Sigmoid colon (tissue), 7 donors: ENCODE measurements at places on chromosomes 11 and 22. TPM values are rescaled to one million over a fixed set of nuclear protein-coding genes. Genes with fewer than 3 reads are reported as not detected.

Gene USP2
- 1.9 TPM for total RNA-seq

DNA sequence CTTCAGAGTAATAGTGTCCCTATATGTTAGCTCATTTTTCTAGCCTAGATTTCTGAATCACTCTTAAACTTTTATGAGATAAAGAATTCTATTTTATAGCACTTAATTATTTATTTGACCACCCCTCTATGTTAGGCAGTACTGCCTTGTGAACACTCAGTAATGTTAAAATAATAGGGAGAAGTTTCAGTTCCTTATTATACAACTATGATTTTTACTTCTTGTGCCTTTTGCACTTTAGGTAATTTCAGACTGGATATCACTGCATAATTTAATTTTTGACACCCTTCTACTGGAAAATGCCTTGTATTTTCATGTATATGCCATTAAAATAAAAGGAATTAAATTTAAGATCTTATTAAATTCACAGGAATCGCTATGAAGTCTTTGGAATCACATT, 3.1 kb downstream of the BCO2 start:
- DNase-seq, result no peak

- DNase-seq, result no peak
Measured at GRCh38 chr11:96317985-96318384, 25.0 kb downstream of the MAML2 start.

DNA sequence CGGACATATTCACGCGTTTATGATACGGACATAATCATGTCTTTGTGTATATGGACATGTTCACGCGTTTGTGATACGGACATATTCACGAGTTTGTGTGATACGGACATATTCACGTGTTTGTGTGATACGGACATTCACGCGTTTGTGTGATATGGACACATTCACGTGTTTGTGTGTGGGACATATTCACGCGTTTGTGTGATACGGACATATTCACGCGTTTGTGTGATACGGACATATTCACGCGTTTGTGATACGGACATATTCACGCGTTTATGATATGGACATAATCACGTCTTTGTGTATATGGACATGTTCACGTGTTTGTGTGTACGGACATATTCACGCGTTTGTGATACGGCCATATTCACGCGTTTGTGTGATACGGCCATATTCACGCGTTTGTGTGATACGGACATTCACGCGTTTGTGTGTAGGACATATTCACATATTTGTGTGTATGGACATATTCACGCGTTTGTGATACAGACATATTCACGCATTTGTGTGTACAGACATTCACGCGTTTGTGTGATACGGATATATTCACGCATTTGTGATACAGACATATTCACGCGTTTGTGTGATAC, 24.9 kb downstream of the PTDSS2 start:
- DNase-seq, result no peak

Gene OR4C46
- not detected for total RNA-seq

DNA sequence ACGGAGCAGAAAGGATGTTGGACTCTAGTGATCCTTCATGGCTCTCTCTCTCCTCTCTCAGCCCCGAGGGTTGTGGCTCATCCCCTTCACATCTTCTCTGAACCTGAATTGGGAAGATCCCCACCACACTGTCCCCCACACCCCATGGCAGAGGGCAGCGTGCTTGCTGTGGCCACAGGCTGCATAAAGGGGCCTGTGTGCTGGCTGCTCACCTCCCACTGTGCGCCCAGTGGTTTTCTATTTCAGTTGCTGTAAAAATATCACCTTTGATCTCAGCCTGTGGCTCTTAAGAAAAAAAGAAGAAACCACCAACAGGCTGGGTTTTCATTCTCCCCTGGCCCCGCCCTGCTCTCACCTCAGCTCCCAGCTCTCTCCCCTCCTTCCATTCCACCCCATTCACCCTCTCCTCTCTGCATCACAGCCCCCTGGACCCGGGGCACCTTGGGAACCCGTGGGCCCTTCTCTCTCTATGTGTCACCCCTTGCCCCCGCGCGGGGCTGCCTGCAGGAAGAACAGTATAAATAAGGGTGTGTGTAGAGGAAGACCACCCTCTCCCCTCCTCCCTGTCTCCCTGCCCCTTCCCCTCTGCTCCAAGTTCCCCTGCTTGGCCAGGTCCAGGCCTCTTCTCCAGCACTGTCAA, 25.8 kb upstream of the WNT11 start:
- no peak for DNase-seq

DNA sequence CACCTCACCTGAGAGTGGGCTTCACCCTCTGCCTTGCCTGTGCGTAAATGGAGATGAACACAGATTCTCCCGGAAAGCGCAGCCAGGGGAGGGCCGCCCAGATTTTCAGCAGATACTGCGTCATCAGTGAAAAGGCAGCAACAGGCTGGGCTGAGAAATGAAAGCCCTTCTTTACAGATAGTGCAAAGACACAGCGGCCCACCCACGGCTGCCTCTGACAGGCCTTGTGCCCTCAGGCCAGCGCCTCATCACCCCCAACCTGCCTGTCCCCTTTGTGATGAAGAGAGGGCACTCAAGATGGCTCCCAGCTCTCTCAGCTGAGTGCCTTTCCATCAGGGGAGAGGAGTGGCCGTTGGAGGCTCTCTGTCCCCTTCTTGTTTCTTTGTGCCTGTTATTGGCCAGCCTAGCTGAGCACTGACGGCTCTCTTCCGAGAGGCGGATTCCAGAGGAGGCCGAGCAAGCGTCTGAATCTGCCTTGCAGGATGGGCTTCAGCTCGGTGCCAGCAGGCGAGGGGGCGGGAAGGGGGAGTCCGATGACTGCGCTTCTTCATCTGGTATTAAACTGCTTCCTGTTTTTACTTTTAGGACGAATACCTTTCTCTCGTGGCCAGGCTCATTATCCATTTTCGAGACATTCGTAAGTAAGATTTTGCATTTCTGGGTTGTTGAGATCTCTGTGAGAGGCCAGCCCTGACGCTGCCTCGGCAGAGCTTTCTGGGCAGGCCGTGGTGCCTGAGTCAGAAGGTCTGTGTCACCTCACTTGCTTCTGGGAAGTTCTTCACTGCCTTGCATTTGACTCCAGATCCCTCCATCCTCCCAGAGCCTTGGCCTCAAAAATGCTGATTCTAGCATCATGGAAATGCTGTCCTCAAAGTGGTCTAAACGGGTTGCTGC, 43.7 kb downstream of the MED15 start:
- DNase-seq, result peak; percentile 83

DNA sequence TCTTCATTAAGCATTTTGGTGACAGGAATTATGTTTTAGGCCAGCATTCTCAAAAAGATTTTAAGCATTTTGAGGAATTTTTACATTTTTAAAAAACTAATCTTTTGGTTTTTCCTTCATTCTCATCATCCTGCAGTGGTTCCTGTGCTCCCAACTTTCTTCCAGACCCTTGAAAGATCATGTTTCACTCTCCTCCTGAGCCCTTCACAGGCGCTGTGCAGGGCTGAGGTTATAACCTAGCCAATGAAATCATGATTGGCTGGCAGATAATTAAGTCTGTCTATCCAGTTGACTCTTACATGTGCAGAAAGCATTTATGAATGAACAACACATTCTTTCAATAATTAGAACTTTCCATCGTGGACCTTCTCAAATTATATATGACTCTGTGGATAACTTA, 226.3 kb downstream of the DDX10 start:
- DNase-seq, result no peak

DNA sequence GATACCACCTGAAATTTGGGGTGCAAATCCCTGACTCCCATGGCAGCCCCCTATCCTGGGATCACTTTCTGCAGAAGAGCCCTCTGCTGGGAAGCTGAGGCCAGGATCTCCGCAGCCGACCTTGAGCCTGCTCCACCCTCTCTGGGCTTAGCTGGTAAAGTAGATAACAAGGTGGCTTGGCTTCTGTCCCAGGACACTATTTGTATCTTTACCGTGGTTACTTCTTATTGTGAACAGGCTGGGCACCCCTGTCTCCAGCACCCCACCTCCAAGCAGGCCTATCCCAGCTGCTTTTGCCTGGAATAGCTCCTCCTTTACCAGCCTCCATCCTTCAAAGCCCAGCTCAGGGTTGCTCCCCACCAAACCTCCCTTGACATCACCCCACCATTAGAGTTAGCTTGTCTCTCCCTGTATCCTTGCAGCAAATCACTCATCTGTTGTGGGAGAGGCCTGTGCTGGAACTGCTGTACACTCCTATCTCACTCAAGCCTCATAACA, 35.2 kb upstream of the P2RY2 start:
- DNase-seq, result peak; percentile 41

- DNase-seq, result no peak
Measured at GRCh38 chr11:84865791-84866535, 761.2 kb downstream of the DLG2 start.

- no peak for DNase-seq
Measured at GRCh38 chr11:76083563-76084451, 122.5 kb downstream of the WNT11 start.

GRCh38 chr11:1920128-1920908, 815 bp downstream of the TNNT3 start:
- no peak for DNase-seq

GRCh38 chr11:121159741-121160140, 58.7 kb downstream of the TECTA start:
- DNase-seq, result no peak

DNA sequence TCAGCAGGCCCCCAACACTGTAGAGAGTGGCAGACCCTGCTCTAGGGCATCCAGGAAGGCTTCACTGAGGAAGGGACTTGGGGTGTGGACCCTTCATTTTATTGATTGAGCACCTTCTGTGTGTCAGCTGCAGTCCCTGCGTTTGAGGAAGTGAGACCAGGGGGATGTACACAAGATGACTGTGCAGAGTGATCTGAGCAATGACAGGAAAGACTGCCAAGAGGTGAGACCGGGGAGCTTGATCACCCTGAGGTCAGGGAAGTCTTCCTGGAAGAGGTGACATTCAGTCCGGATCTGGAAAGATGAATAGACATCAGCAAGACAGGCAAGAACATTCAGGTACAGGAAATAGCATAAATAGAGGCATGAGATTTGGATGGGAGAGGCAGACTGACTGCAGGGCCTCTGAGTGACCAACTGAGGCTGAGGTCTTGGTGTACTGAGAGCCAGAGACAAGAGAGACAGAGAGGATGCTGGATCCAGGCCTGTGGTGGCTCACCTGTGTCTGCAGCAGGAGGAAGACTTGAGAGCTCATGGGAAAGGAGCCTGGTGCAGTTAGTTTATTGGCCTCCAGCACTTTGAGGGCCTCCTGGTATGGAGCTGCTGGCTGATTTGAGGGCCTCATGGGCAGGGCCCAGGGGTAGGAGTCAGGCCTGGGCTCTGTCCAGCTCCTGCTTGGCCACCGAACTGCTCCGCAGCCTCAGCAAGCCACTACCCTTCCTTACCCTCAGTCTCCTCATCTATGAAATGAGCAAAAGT, 5.2 kb downstream of the DGAT2 start:
- DNase-seq, result peak; percentile 33

- no peak for DNase-seq
Measured at GRCh38 chr22:46068181-46068592, 82.1 kb upstream of the PPARA start.

GRCh38 chr22:44448271-44448830, 49.7 kb downstream of the RTL6 start:
- peak; percentile 91 for DNase-seq

Gene SLN
- total RNA-seq, result not detected

DNA sequence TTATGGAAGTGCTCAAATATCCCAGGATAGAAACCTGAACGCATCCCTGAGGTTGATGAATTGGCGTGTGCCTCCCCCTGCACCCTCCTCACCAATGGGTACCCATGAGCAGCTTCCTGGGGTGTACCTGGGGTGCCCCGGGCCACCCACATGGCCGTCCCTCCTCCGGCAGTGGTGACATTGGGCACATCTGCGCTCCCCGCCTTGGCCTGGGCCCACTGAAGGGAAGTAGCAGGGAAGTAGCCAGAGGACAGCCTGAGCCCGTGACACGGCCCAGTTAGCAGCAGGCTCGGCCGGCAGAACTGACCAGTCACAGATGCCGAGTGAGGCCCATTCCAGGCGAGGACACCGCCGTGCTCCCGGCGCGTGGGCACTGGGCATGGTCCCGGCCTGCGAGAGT, 16.7 kb downstream of the MRPL23 start:
- DNase-seq, result peak; percentile 47

- DNase-seq, result no peak
Measured at GRCh38 chr11:84173078-84173477, 886.9 kb upstream of the CCDC90B start.

Gene CNTF
- 1.8 TPM for total RNA-seq

DNA sequence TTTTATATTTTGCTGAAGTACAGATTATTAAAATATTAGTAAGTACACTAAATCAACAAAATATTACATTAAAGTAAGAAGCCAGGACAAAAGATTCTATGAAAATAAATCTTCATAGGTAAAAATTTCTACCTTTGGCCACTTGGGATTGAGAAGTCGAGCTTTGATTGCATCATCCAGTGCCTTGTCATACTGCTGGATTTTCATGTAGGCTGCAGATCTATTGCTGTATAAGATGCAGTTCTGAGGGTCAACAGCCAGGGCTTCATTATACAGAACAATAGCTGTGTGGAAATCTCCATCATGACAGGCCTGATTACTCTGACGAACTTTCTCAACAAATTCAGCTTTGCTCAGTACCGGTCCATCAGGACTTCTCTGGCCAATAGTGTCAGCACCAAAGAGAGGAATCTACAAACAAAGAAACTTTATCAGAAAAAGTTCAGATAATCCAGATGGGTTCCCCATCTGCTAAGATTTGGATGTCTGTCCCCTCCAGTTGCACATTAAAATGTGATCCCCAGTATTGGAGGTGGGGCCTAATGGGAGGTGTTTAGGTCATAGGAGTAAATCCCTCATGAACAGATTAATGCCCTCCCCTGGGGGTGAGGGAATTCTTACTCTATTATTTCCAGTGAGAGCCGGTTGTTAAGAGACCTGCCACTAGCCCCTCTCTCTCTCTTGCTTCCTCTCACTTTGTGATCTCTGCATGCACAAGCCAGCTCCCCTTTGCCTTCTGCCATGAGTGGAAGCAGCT, 50.0 kb downstream of the TTC28 start:
- DNase-seq, result no peak

DNA sequence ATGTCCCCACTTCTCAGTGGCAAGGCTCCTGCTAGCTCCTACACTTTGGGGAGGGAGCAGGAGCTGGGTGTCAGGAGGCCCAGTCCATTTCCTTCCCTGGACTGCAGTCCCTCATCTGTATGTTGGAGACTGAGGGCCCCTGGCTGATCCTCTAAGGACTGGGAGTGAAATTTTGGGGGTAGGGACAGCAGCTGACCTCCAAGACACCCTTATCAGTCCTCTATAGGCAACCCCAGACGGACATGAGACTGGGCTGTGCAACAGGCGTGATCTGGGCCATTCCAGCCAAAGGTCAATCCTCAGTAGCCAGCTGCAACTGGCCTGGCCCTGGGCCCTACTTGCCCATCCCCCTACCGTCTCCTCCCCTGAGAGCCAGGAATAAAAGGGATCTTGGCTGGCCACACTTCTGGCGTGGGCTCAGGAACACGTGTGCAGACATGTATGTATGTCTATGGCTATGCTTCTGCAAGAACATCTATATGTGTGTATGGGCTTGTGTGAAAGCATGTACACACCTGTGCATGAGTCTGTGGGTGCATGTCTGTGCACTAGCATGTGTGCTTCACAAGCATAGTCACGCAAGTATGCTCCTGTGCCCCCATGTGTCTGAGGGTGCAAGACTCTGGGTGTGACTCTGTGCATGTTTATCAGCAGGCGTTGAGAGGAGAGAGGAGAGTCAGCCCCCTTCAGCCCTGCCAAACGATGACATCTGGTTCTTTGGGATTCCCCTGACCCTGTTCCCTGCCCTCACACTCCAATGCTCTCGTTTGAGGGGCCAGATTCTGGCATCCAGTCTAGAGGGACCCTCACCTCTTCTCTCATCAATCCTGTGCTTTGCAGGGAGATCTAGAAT, 24.6 kb upstream of the DGAT2 start:
- no peak for DNase-seq

Gene DBX1
- total RNA-seq, result not detected

GRCh38 chr11:91209306-91209705, 986.5 kb upstream of the CHORDC1 start:
- DNase-seq, result no peak
